ENCODE measurements at places on chromosomes 3 and 15.

DNA sequence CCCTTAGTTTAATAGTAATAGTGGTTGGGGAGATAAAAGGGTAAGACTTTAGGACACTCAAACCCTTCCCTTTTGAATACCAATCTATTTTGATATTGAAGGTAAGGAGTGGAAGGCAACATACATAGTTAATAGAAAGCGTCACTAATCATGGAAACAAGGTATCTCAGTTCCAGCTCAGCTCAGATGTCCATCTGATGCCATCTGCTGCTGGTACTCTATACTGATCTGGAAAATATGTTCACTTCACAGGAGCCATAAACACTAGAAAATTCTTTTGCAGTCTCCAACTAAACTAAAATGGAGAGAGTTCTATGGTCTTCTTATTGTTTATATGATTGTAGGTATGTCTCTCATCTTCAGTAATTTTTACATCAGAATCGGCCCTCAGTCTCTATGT lies 1777.1 kb downstream of the OTOL1 start:
- DNase-seq, result no peak

GRCh38 chr15:77239882-77240608 lies 169.1 kb upstream of the TSPAN3 start:
- no peak for DNase-seq

DNA sequence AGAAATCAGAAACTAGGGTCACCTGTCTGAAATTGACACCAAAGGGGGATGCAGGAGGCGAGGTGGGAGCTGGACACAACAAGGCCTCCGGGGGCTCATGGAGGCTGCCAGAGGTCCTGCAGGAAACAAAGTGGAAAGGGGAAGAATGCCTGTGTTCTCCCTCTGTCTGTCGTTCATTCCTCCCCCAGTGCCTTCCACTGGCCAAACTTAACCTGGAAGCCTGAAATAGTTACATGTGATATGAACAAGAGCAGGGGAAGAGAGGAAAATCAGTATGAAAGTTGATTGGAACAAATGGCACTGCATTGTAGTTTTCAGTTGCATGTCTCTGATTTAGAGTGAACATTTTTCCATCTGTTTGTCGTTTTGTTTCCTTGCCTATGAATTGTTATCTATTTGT lies 502.0 kb upstream of the CFAP20DC start:
- DNase-seq, result no peak

DNA sequence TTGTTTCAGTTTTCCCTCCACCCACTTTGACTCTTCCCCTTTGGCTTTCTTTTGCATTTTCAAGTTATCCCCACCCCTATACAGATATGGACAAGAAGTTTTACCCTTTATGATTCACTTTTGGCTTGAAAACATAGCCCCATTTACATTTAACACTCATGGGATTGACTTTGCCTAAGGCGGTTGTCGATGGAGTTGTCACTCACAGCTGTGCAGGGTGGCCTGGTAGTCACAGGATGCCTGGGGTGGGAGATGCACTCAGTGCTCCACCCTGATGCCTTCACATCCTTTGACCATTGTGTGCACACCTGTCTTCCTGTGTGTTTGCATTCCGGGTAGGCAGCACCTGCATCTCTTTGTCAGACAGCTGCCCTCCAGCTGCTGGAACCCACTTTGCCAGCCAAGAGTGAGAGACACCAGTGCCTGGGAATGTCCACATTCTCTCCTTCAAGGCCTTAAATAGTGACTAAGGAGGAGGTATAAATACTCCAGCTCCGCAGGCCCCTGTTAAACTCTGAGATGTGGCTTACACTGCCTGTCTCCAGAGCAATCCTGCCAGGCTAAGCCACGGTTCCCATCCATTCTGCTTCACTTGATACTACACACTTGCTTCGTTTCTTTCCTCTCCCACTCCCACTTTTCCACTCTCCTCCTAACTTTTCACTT lies 191.5 kb upstream of the SLC24A5 start:
- no peak for DNase-seq

DNA sequence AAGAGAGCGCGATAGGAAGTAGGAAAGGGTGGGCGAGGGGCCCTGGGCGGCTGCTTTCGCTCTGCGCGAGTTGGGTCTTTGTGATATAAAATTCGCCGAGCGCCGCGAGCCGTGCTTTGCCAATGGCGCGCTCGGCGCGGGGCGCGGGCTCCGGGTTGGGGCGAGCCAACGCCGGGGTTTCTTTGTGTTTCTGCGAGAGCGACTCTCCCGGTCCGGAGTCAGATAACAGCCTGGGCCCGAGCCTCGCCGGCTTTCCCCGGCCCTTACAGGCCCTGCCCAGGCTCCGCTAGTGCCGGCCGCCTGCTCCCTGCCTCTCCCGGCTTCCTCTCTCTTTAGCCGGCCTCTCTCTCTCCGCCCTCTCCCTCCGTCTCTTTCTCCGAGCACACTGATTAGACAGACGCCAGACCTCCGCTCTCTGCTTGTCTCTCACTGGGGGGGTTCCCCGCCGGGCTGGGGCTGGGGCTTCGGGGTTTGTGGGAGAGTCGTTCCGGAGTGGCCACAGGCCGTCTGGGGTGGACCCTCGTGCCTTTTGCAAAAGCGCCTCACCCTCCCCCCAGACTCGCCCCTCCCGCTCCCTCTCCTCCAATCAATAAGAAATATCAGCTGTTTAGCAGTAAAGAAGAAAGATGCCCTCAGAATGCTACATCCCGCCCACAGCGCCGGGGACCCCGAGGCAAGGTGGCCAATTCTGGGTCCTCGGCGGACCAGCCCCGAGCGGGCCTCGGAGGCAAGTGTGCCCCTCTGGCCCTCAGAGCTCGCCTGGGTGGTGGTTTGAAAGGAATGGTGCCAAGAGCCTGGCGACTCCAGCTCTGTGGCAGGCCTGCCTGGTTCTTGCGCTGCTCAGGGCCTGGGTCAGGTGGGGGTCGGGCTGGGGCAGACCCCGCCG lies 2.9 kb downstream of the NR2F2 start:
- peak; percentile 57 for DNase-seq

DNA sequence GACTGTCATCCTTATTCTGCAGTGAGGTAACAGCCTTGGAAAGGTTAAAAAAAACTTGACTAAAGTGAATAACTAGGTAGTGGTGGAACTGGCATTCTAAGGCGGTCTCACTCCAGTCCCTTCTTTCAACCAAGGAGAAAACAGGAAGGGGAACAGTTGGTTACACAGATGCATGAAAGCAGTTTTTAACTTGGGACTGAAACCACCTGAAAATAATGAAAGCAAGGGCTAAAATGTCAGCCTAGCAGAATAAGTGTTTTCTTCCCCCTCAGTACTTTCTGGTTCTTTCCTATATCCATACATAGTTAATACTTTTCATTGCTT lies 748 bp upstream of the AVEN start:
- DNase-seq, result no peak

Data from left lobe of liver (tissue), 2 donors.